T-helper 17 cell (primary cell): ENCODE measurements at places on chromosomes 12 and 14.

DNA sequence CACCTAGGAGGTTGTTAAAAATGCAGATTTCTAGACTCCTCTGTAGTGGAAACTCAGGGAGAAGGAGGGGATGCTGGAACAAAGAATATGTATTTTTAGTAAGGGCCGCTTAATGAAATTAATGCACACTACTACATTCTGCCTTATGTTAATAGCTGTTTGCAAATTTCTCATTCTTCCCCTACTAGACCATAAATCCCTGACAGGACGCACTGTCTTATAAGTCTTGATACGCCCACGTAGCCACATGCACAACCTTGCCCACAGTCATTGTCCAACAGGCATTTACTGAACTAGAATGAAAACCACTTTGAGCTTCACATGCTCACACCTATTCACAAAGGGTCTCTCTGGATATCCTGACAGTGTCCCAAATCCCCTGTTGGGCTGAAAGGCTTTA, 10.5 kb downstream of the KRT2 start:
- peaks cover 7% of the 10 kb centered on the region for H3K27me3 ChIP-seq
- H3K27ac ChIP-seq, result peak overlapping the region; percentile 73
- peaks cover 5% of the 10 kb centered on the region for H3K36me3 ChIP-seq

- DNase-seq, result no peak
- H3K36me3 ChIP-seq, result no peaks in the 10 kb centered on the region
- no peaks in the 10 kb centered on the region for H3K4me1 ChIP-seq
- no peaks in the 10 kb centered on the region for H3K27me3 ChIP-seq
- H3K27ac ChIP-seq, result peak overlapping the region; percentile 39
Measured at GRCh38 chr12:77042833-77043232, 22.5 kb downstream of the E2F7 start.

DNA sequence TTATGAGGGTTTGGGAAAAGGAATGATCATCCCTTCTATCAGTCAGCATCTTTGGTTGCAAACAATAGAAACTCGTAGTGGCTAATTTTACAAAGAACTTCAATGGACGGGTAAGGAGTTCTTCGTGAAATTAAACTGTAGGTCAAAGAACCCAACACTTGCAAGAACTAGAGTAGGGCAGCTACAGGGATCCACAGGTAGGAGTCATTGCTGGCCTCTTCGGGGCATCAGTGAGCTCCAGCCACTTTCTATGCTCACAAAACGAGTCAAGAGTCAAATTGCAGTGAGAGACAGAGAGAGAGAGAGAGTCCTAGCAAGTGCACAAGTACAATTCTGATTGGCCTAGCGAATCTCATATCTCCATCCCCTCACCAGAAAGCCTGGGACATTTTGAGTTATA, 29.9 kb upstream of the OTX2 start:
- no peak overlapping the region for H3K4me3 ChIP-seq
- no peak overlapping the region for H3K27ac ChIP-seq
- peaks cover 4% of the 10 kb centered on the region for H3K4me1 ChIP-seq
- peaks cover 15% of the 10 kb centered on the region for H3K27me3 ChIP-seq
- DNase-seq, result no peak

GRCh38 chr14:89165189-89166181, 251.5 kb downstream of the FOXN3 start:
- peaks cover 10% of the 10 kb centered on the region for H3K4me1 ChIP-seq
- peaks cover 8% of the 10 kb centered on the region for H3K36me3 ChIP-seq
- no peaks in the 10 kb centered on the region for H3K27me3 ChIP-seq
- peak overlapping the region; percentile 68 for H3K4me3 ChIP-seq
- H3K27ac ChIP-seq, result no peak overlapping the region
- no peak for DNase-seq

GRCh38 chr14:78595797-78596196, 425.6 kb downstream of the NRXN3 start:
- DNase-seq, result no peak
- no peaks in the 10 kb centered on the region for H3K36me3 ChIP-seq
- H3K4me3 ChIP-seq, result no peak overlapping the region
- peaks cover 5% of the 10 kb centered on the region for H3K4me1 ChIP-seq
- H3K27me3 ChIP-seq, result peaks cover 37% of the 10 kb centered on the region
- H3K27ac ChIP-seq, result no peak overlapping the region

DNA sequence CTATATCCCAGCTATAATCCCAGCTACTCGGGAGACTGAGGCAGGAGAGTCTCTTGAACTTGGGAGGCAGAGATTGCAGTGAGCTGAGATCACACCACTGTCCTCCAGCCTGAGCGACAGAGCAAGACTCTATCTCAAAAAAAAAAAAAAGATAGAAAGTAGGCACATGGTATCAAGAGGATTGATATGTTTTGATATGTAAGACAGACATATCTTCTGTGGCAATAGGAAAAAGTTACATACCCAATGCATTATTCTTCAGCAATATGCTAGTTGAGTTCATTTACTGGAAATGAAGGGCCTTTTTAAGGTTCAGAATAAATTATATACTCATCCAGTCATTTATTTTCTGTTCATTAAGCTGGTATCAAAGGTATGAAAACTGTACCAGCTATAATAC, 393.4 kb downstream of the GLT1D1 start:
- H3K27me3 ChIP-seq, result no peaks in the 10 kb centered on the region
- H3K4me1 ChIP-seq, result no peaks in the 10 kb centered on the region
- H3K27ac ChIP-seq, result no peak overlapping the region
- no peak for DNase-seq
- H3K36me3 ChIP-seq, result no peaks in the 10 kb centered on the region

- no peaks in the 10 kb centered on the region for H3K27me3 ChIP-seq
- peaks cover 13% of the 10 kb centered on the region for H3K4me1 ChIP-seq
- H3K4me3 ChIP-seq, result no peak overlapping the region
Measured at GRCh38 chr12:123063535-123063934, 83.1 kb downstream of the ARL6IP4 start.

DNA sequence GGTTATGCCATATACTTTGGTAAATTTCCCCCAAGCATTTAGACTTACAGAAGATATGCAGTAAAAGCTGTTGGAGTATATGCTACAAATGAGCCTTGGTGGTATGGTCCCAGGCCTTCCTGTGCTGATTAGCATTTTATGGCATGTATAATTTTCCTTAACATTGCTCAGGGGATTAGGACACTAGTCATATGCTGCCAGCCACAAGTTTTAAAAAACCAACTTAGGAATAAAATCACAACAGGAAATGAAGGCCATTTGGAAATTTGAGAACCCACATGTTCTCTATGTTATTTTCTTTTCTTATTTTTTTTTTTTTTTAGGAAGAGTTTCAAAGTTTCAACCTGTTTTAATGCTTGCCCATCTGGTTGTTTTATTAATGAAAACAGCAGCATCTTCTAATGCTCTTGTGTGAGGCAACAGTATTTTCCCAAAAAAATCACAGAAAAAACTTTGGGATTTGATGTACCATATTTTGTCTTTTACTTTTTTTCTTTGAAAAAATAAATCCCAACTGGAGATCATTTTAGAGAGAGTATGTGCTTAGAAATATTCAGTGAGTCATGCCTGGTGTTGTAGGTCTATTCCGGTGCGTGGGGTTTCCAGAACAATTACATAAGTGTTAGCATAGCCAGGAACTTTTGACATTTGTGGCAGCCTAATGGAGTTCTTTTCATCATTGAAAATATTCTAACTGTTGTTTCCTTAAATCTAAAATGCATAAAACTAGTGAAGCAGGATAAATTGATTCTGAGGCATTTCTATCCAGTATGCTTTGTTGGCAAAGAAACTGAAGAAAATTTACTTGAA, 21.7 kb upstream of the DUSP6 start:
- H3K27me3 ChIP-seq, result no peaks in the 10 kb centered on the region
- no peak overlapping the region for H3K4me3 ChIP-seq
- H3K4me1 ChIP-seq, result peaks cover 7% of the 10 kb centered on the region
- DNase-seq, result no peak
- no peak overlapping the region for H3K27ac ChIP-seq

- H3K27me3 ChIP-seq, result peaks cover 80% of the 10 kb centered on the region
- H3K36me3 ChIP-seq, result peaks cover 8% of the 10 kb centered on the region
- H3K4me3 ChIP-seq, result no peak overlapping the region
- H3K4me1 ChIP-seq, result peaks cover 3% of the 10 kb centered on the region
- H3K27ac ChIP-seq, result no peak overlapping the region
Measured at GRCh38 chr12:52228366-52228765, 4.7 kb upstream of the KRT7 start.

GRCh38 chr12:124547626-124548025, 19.8 kb downstream of the NCOR2 start:
- peak overlapping the region; percentile 31 for H3K4me3 ChIP-seq
- H3K36me3 ChIP-seq, result peaks cover 2% of the 10 kb centered on the region
- peaks cover 47% of the 10 kb centered on the region for H3K4me1 ChIP-seq
- no peaks in the 10 kb centered on the region for H3K27me3 ChIP-seq
- no peak overlapping the region for H3K27ac ChIP-seq

GRCh38 chr12:39331539-39332261, 111.2 kb downstream of the KIF21A start:
- H3K27me3 ChIP-seq, result no peaks in the 10 kb centered on the region
- peak overlapping the region; percentile 78 for H3K4me3 ChIP-seq
- H3K4me1 ChIP-seq, result peaks cover 7% of the 10 kb centered on the region
- no peak for DNase-seq
- peaks cover 3% of the 10 kb centered on the region for H3K36me3 ChIP-seq

- no peak for DNase-seq
- peaks cover 43% of the 10 kb centered on the region for H3K4me1 ChIP-seq
- no peak overlapping the region for H3K4me3 ChIP-seq
- peak overlapping the region; percentile 67 for H3K27ac ChIP-seq
Measured at GRCh38 chr14:63486738-63487137, 56.4 kb downstream of the PPP2R5E start.

DNA sequence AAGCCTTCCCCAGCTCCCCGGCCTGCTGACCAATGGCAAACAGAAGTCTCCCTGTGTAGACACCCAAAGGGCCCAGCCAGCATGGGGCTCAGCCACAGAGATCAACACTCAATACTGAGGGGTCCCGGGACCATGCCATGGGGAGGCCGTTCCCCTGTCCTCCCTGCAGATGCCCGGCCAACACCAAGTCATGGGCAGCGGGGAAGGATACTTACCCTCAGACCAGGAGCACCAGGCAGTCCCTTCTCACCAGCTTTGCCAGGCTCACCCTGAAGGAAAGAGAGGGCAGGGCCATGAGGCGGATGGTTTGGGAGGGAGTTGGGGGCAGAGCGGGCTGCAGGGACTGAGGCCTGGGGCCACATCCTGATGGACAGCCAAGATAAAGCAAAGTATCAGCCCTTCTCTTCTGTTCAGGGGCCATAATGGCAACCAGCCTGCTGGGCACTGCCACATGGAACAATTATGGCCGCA, 19.9 kb downstream of the COL2A1 start:
- no peaks in the 10 kb centered on the region for H3K36me3 ChIP-seq
- H3K27ac ChIP-seq, result no peak overlapping the region
- H3K4me3 ChIP-seq, result no peak overlapping the region
- DNase-seq, result no peak
- H3K4me1 ChIP-seq, result peaks cover 15% of the 10 kb centered on the region
- H3K27me3 ChIP-seq, result peaks cover 8% of the 10 kb centered on the region

DNA sequence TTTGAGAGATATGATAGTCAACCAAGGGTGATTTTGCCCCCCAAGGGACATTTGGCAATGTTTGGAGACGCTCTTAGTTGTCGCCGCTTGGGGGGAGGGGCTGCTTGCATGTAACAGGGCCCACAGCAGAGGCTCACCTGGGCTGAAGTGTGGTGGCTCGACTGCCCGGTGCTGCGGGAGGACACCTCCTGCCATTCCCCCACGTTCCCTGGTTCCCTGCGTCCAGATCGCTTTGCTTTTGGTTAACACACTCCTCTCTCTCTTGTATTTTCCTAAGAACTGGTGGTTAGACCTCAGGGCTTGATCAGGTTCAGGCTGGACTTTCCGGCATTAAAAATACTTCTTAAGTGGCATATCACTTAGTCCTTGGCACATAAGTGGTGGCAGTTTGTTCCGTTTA, 18.9 kb downstream of the PPP2R5C start:
- no peak for DNase-seq
- H3K4me3 ChIP-seq, result peak overlapping the region; percentile 45
- H3K4me1 ChIP-seq, result peaks cover 28% of the 10 kb centered on the region
- H3K27me3 ChIP-seq, result no peaks in the 10 kb centered on the region
- peaks cover 8% of the 10 kb centered on the region for H3K36me3 ChIP-seq

DNA sequence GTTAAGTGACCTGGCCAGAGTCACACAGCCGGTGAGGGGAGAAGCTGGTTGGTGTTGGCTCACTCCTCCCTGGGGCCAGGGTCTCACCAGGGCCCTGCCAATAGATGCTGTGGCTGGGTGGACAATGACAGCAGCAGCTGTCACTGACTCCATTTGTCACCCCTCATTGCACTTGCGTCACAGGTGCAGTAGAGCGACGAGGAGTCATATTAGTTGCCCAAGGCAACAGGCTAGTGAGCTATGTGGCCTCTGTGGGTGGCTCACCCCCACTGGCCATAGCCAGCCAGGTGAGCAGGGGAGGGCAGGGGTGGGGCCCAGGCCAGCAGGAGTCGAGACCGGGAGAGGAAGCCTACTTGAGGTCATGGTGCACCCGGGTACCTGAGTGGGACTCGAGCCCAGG, 9.7 kb downstream of the SLC25A47 start:
- H3K27me3 ChIP-seq, result no peaks in the 10 kb centered on the region
- H3K4me3 ChIP-seq, result no peak overlapping the region
- DNase-seq, result no peak
- no peaks in the 10 kb centered on the region for H3K36me3 ChIP-seq
- peaks cover 2% of the 10 kb centered on the region for H3K4me1 ChIP-seq

DNA sequence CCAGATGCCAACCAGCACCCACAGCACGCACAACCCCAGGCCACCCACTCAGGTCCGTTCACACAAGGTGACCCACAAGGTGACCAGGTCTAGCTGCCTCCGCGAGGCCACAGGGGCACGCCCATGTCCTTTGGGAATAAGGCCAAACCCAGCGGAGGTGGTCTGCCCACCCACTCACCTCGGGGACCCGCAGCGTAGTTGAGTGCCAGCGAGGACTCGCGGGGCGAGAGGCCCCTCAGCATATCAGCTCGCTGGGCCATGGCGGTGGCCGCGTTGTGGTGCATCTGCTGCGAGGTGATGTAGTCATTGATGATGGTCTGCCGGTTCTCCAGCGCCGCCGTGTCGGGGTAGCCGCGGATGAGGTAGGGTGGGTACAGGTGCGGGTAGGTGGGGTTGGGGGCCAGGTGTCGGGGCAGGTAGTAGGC, 46.8 kb downstream of the RFLNA start:
- H3K36me3 ChIP-seq, result peaks cover 2% of the 10 kb centered on the region
- H3K27ac ChIP-seq, result no peak overlapping the region
- peaks cover 2% of the 10 kb centered on the region for H3K4me1 ChIP-seq
- DNase-seq, result no peak
- H3K4me3 ChIP-seq, result no peak overlapping the region
- no peaks in the 10 kb centered on the region for H3K27me3 ChIP-seq

GRCh38 chr12:65615118-65615517, 209.2 kb upstream of the HMGA2 start:
- no peak overlapping the region for H3K4me3 ChIP-seq
- no peak overlapping the region for H3K27ac ChIP-seq
- DNase-seq, result no peak
- no peaks in the 10 kb centered on the region for H3K27me3 ChIP-seq
- H3K36me3 ChIP-seq, result no peaks in the 10 kb centered on the region

GRCh38 chr12:123094349-123095077, 56.4 kb downstream of the PITPNM2 start:
- no peak overlapping the region for H3K4me3 ChIP-seq
- no peak for DNase-seq
- H3K27me3 ChIP-seq, result no peaks in the 10 kb centered on the region
- no peaks in the 10 kb centered on the region for H3K36me3 ChIP-seq
- no peak overlapping the region for H3K27ac ChIP-seq
- H3K4me1 ChIP-seq, result peaks cover 15% of the 10 kb centered on the region
